Hematopoietic multipotent progenitor cell treated with erythropoietin and hydrocortisone succinate and interleukin-3 and kit ligand, for 8 days (in vitro differentiated cells): ENCODE measurements at places on chromosomes 3 and 15.

GRCh38 chr15:31255176-31255510 lies 71.5 kb upstream of the KLF13 start:
- DNase-seq = no peak

GRCh38 chr3:56322862-56323261 lies 145.4 kb downstream of the ERC2 start:
- DNase-seq = no peak

GRCh38 chr3:157160658-157161424 lies 894 bp upstream of the CCNL1 start:
- DNase-seq = peak; percentile 69

GRCh38 chr3:164040991-164041390 lies 1037.3 kb downstream of the SI start:
- no peak for DNase-seq

DNA sequence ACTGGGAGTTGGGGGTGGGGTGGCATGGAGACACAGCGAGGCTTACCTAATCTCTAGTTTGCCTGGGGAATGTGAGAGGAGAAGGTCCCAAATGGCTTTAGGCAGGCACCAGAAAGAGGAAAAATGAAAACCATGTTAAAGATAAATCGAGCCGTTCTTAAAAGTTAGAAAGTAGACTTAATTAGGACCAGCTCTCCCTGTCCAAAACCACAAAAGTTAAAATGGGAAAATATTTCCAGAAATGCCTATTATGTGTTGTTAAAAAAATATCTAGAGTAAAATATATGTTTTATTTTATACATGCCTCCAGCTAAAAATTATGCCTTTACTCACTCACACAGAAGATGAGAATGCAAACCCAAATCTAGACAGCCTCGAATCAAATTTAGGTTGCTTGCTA lies 50.1 kb downstream of the LRTM1 start:
- DNase-seq = no peak

DNA sequence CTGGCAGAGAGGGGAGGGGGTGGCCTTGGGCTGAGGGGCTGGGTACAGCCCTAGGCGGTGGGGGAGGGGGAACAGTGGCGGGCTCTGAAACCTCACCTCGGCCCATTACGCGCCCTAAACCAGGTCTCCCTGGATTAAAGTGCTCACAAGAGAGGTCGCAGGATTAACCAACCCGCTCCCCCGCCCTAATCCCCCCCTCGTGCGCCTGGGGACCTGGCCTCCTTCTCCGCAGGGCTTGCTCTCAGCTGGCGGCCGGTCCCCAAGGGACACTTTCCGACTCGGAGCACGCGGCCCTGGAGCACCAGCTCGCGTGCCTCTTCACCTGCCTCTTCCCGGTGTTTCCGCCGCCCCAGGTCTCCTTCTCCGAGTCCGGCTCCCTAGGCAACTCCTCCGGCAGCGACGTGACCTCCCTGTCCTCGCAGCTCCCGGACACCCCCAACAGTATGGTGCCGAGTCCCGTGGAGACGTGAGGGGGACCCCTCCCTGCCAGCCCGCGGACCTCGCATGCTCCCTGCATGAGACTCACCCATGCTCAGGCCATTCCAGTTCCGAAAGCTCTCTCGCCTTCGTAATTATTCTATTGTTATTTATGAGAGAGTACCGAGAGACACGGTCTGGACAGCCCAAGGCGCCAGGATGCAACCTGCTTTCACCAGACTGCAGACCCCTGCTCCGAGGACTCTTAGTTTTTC lies 4.9 kb downstream of the ISL2 start:
- DNase-seq = no peak

DNA sequence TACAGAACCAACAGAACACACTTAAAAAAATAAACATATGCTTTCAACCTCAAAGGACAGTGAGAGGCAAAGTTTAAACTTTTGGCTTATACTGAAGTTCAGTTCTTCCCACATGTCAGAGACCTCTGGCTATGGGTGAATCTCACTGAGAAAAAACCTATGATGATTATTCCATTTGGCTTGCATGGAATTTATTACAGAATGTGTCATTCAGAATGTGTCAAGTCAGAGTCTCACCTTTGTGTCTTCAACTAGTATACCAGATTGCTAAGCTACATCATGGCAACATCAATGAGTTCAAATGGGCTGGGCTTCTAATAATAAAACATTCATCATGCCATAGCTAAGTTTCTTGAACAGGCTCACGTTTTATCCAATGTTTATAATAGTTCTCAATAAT lies 987.0 kb downstream of the NTRK3 start:
- DNase-seq = no peak

GRCh38 chr3:10563396-10563795 lies 58.0 kb upstream of the ATP2B2 start:
- DNase-seq = no peak

GRCh38 chr3:50195501-50196252 lies 4.3 kb downstream of the GNAT1 start:
- no peak for DNase-seq

- no peak for DNase-seq
Observed at GRCh38 chr15:40062816-40063562, 24.0 kb upstream of the SRP14 start.

GRCh38 chr15:40743921-40744814 lies 10.9 kb downstream of the RMDN3 start:
- peak; percentile 52 for DNase-seq

GRCh38 chr3:197259096-197259495 lies 39.3 kb downstream of the DLG1 start:
- no peak for DNase-seq

GRCh38 chr3:136960838-136961836 lies 3.4 kb downstream of the IL20RB start:
- DNase-seq = no peak

GRCh38 chr15:96333131-96334016 lies 2.9 kb downstream of the NR2F2 start:
- DNase-seq = no peak

DNA sequence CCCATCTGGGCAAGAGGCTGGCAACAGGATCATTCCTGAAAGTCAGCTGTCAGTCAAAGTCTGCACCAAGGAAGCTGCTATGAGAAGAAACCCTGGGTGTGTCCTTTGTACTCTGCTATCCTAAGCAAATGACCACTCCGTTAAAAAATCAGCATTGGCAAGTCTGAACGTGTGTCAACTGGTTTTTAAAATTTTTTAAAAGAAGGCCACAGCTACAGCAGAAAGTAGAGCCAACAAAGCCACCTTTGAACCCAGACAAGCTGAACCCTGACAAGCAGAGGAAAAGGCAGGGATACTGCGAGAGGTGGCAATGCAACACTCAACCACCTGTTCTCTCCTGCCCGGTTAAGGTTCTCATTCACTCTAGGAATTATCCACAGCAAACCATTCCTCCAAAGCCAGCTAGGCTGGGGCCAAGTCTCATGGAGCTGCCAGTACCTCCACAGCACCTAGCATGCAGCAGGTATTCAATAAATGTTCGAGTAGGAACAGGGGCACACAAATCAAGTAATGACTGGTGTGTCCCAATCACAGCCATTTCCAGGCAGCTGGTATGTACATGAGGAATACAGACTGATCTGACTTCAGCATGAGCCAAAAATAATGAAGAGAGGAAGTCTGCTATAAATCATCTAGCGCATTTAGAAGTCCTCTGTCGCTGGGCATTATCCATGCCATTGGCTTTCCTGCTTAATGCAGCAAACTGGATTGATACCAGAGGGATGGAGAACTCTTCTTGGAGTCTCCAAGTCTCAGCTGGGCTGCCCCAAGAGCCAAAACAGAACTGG lies 76.0 kb downstream of the ADCY5 start:
- DNase-seq = no peak

DNA sequence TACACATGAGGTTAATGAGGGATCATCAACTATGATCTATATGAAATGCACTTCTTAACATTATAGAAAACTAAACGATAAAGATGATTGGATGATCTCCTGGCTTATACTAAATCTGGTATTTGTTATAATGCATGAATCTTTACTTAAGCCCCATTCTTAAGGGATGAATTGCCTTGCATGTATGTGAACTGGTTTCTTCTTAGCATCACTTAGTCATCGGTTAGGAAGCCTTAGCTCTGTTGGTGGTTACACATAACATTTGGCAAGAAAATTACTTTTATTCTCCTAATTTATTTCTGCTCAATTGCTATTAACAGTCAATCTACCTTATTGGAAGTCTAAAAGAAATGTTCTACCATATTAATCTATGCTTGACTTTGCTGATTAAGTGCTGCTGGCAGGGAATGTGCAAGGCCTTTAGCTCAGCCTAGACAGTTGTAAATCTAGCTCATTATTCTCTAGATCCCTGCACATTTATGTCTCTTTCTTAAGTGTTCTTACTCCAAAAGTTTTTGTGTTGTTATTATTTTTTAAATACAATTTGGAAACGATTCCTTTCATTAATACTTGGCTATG lies 356.0 kb downstream of the ZPLD1 start:
- DNase-seq = no peak

DNA sequence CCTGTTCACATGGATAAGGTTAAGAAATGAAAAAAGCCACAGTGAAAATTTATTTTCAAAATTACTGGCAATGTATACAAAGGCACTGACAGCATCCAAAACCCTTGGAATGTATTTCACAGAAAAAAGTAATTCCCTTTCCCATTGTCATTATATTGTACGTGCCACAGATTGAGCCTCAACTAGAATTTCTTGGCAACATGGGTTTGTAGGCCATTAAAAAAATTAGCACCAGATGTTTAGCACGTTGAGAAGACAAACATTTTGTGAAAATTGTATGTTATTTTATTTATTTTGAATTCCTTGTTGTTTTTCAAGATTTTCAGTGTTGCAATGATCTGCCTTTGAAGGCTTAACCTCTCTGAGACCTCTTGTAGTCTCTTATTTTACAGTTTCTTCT lies 76.3 kb upstream of the EPHB3 start:
- no peak for DNase-seq

DNA sequence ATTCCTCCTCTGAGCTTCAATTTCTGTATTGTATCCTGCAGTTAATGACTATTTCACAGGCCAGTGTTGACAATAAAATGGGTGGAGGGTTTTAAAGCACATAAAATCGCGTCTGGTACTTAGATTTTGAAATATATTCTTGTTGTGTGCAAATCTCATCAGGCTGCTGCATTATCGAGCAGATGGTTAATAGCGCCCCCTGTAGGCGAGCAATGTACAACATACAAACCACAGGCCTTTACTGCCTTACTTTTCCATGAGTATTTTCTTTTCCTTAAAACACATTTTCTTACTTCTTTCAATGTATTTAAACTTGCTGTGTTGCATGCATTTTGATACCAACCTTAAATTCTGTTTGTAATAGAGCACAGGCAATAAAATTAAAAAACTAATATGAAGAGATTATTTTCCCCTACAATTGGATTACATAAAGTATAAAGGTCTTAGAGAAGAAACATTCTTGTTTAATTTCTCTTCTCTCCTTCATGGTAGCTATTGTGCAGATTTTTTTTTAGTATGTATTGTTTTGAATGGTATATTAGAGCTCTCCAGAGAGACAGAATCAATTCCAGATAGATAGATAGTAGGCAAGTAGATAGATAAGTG lies 608.4 kb downstream of the CADM2 start:
- DNase-seq = peak; percentile 46

GRCh38 chr3:151909681-151910405 lies 36.4 kb downstream of the SUCNR1 start:
- DNase-seq = no peak

GRCh38 chr15:90241343-90242192 lies 7.6 kb downstream of the GDPGP1 start:
- peak; percentile 31 for DNase-seq

DNA sequence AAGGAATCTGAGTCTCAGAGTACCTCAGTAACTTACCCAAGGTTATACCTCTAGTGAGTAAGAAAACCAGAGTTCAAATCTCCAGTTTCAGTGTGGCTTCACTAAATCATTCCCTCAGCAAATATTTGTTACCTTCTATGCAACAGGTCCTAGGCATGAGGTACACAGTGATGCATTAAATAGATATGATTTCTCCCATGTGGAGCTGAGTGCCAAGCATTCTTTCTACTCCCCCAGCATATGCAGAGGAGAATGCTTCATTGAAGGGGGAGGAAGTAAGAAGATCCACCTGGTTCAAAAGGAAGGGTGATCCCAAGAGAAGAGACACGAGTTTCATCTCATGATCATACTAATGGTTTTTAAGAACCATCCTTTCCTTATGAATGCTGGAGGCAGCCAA lies 6.8 kb upstream of the MTHFS start:
- no peak for DNase-seq
